ENCODE measurements at places on chromosomes 5 and 9.

GRCh38 chr9:22054529-22054928 is 45.4 kb upstream of the CDKN2B start:
- ATAC-seq: no peak

GRCh38 chr5:141149812-141150211 is at the start of gene PCDHB6:
Gene PCDHB6, plus strand, starts transcription at chr5:141150057. Its CDS starts 201 bp downstream, at chr5:141150258.
- no peak for ATAC-seq

DNA sequence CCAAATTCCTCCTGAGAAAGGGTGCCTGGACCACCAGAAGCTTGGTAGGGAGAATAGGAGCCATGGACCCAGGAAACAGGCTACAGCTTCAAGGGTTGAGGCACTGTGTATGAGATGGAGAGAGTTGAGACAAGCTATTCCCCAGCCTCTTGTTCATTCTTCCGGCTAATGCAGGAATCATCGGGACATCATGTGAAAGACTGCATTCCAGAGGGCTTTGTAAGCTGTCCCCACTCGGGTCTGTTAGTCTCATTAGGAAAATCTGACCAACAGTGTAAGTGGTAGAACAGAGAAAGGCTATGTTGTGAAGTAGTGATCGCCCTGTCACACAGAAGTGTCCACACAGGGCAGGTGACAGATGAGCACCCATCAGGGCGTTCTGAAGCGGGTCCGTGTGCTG is 81.4 kb downstream of the GABBR2 start:
- no peak for ATAC-seq

GRCh38 chr5:12911156-12911555 is 1006.9 kb upstream of the CTNND2 start:
- no peak for ATAC-seq

GRCh38 chr5:124516567-124516966 is 229.9 kb downstream of the ZNF608 start:
- ATAC-seq: no peak

- no peak for ATAC-seq
Observed at GRCh38 chr5:111685969-111686368, 71.0 kb downstream of the NREP start.

DNA sequence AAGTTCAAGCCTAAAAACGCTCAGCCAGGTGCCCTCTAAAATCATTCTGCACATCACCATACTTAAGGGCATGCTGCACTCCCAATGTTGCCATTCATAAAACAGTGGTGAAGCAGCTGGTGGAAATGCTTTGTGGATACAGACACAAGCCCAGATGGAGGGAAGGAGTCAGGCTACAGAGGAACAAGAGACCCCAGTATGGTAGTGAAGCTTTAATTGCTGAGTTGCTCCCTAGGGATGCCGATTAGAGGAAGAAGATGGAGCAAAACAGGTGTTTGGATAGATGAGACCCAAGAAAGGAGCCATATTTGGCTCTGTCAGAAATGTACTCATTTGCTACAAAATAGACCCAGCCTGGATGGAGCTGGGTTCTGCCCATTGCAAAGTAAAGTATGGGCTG is 230.5 kb downstream of the NSG2 start:
- no peak for ATAC-seq

DNA sequence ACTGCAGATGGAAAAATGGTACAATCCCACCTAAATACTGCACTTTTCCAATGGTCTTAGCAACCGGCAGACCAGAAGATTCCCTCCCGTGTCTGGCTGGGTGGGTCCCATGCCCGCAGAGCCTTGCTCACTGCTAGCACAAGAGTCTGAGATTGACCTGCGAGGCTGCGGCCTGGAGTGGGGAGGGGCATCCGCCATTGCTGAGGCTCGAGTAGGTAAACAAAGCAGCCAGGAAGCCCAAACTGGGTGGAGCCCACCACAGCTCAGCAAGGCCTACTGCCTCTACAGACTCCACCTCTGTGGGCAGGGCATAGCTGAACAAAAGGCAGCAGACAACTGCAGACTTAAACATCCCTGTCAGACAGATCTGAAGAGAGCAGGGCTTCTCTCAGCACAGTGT is 221.6 kb upstream of the CTNND2 start:
- ATAC-seq: no peak

DNA sequence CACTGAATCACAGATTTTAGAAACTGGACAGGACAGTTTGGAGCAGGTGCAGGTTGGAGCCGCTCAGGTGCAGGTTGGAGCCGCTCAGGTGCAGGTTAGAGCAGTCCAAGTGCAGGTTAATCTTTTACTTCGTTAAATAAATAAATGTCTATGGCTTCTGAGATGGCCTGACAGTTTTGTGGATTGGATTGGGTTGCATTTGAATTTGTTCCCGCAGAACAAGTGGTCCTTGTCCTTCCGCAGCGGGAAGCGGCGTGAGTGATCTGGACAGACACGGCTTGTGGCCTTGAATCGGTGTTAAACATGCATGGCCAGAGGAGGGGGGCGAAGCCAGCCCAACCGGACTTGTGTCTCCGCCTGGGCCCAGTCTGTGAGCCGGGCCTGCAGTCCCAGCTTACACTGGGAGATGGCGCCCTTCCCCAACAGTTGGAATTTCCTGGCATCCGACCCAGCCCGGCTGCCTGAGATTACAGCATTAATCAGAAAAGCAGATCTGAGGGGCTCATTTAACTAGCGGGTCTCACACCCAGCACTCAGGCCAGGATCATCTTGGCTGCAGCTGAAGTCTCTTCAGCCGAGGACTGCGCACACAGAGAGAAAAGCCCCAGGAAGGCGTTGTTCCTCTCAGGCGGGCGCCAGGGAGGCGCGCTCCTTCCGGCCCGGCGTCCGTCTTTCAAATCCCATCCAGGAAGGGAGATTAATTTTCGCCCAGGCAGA is 1.5 kb upstream of the OLFM1 start:
- no peak for ATAC-seq

DNA sequence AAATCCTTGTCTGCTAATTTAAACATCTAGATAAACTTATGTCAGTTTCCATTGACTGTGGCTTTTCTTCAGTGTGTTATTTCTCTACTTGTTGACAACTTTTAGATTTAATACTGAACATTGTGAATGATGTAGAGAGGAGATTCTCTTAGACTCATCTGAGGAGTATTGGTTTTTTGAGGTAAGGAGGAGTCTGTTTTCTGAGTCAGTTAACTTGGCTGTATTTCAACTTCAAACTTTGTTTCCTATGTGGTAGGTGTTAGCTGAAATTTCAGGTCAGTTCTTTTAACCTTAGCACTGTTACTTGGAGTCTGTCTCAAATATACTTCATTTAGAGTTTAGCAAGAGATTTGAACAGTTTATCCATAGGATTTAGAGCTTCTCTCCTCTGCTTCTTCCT is 67.9 kb downstream of the XRCC4 start:
- no peak for ATAC-seq

DNA sequence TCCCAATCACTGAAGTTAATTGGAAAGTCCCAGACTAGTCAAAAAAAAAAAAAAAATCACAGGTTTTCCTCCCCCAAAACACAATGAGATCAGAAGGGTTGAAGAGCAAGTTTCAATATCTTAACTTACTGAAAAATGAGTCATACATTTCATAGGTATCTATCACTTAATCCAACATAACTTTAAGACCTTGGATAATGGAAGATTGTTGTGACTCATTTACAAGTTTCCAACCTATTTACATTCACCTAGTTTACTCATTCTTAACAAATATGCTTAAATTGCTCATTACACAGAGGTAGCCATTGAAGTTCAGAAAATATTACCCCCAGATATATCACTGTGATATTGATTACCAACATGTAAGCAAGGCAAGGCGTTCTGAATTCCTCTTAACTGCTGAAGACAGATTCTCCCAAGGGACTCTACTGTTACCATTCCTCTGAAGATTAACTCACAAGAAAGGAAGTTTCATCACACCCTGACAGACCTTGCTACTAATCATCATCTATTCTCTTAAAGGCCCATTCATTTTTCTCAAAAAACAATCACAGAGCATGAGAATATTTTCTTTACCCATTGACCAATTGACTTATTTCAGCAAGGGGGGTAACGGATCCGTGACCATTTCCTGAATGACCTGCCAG is 563.8 kb downstream of the TLE1 start:
- no peak for ATAC-seq
